Esophagus squamous epithelium (tissue), 5 donors: ENCODE measurements at places on chromosomes 12 and 14.

GRCh38 chr12:56028511-56029165 lies 7.8 kb downstream of the IKZF4 start:
- no peak for DNase-seq

DNA sequence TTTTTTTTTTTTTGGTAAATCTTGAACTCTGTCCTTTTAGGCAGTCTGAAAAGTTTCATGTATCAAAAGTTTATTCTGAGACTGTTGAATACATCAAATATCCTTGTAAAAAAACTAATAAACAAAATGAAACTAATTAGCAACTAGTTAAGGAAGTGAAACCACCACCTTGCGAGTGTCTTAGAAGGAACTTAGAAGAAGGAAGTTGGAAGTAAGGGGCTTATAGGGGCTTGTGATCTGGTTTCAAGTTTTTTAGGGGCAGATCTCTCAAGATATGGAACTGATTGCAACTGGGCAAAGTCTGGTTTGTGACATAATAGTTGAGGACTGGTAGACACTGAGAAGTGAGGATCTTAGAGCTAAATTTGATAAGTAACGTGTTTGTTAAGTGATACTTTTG lies 748.8 kb downstream of the C12orf50 start:
- DNase-seq = no peak

GRCh38 chr12:103401421-103401820 lies 94.3 kb downstream of the C12orf42 start:
- DNase-seq = no peak

- no peak for DNase-seq
Measured at GRCh38 chr14:65156568-65157366, 54.5 kb upstream of the MAX start.

DNA sequence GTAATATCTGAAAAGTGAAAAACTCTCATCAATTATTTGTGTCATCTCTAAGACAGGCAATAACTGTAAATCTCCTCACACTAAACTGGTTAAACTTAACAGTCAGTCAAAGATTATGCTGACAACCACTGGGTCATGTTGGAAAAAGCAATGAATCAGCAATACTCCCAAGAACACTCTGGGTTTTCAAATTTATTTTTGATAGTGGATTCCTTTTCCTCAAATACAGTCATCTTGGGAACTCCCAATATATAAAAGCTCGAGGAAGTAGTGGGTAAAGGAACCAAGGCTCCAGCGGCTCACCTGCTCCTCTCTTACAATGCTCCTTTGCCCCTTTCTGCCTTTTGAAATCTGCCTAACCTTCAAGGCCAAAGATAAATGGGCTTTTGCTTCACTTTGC lies 70.0 kb downstream of the ARMH4 start:
- no peak for DNase-seq

- no peak for DNase-seq
Measured at GRCh38 chr12:116261525-116262100, 15.9 kb downstream of the MED13L start.

DNA sequence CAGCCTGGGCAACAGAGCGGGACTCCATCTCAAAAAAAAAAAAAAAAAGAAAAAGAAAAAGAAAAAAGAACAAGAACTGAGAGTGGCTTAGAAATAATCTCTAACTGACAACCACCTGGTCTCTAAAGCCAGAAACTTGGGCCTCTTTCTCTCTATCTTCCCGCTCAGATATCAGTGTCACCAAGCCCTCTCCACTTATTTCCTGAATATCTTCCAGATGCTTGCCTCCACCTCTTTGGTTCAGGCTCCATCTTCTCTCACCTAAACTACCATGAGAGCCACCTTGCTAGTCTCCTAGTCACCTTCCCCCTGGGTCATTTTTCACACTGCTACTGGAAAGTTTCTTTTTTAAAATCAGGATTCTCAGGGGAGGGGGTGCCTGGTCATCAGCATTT lies 1.8 kb upstream of the TM9SF1 start:
- DNase-seq = no peak

- no peak for DNase-seq
Measured at GRCh38 chr12:64780531-64781279, 21.5 kb upstream of the GNS start.

GRCh38 chr12:88935856-88936255 lies 355.6 kb upstream of the KITLG start:
- DNase-seq = no peak

DNA sequence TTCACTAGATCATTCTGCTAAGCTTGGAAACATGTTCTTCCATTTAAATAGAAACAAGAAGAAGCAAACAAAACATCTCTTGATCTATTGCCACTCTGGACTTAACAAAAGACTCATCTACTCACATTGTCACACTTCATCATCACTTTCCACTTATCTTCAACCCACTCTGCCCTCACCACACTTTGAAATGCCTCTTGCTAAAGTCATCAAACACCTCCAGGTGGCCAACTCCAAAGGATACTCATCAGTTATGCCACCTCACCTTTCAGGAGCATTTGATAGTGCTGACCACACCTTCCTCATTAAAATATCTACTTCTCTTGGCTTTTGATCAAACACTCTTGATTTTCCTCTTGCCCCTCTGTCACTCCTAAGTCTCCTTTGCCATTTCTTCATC lies 7.2 kb downstream of the EFCAB11 start:
- DNase-seq = no peak

DNA sequence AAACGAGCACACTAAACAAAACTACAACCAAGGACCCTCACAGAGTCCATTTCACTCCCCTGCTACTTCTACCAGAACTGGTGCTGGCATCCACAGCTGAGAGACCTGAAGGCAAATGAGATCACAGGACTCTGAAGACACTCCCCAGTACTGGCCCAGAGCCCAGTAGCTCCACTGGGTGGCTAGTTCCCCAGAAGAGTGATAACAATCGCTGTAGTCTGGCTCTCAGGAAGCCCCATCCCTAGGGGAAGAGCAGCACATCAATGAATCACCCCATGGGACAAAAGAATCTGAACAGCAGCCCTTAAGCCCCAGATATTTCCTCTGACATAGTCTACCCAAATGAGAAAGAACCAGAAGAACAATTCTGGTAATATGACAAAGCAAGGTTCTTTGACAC lies 190.7 kb upstream of the BMP4 start:
- no peak for DNase-seq

- no peak for DNase-seq
Measured at GRCh38 chr14:23141706-23142444, 22.8 kb upstream of the CEBPE start.

DNA sequence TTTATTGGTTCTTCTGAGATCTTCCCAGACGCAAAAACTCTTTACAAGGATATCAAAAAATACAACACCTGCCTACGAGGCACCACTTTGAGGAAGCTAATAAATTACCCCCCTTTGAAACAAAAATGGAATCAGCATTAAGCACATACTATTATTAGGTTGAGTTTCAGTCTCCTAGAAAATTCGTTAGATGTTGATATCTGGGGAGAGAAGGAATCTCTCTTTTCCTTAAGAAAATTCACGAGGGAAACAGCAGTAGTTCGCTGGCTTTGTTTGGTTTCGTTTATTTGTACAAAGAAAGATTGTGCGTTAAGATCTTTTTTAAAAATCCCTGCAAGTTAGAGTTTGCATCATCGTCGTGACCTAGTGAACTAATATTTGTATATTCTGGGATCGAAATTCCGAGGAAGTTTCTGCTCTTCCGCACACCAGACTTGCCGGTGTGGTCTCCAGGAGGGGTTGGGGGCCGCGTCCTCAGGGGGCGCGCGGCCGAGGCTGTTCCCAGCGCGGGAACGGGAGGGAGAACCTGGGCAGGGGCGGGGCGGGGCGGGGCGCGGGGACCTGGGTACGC lies 12.1 kb downstream of the NKX2-1 start:
- DNase-seq = no peak

GRCh38 chr14:69693801-69694729 lies 72.9 kb upstream of the SRSF5 start:
- DNase-seq = no peak

GRCh38 chr14:73943083-73943482 lies 6.8 kb downstream of the FAM161B start:
- DNase-seq = no peak

DNA sequence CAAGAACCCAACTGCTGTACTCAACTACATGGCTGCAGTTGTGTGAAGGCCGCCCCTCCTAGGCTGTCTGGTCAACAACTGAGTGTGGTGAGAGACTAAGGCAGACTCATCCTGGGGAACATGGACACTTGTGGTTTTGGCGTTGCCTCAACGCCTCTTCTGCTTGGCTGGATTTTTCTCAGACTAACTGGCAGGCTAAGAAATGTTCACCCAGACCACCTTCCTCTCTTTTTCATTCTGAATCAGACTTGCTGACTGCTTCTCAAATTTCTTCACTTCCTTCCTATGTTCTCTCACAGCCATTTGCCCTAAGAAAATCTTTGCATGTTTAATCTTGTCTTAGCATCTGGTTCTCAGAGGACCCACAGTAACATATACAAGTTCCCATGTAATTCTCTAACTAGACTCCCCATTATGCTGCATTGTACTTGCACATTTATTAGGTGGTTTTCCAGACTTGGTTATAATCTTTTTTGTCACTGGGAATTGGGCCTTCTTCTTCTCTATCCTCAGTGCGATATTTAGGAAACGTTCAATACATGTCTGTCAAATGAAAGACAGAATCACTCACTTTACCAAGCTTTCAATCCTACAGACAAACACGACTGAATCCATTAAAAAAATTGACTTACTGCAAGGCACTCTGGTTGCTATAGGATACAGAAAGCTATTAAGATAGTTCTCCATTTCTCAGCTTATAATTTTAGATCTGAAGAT lies 327.6 kb downstream of the CCER1 start:
- DNase-seq = no peak

DNA sequence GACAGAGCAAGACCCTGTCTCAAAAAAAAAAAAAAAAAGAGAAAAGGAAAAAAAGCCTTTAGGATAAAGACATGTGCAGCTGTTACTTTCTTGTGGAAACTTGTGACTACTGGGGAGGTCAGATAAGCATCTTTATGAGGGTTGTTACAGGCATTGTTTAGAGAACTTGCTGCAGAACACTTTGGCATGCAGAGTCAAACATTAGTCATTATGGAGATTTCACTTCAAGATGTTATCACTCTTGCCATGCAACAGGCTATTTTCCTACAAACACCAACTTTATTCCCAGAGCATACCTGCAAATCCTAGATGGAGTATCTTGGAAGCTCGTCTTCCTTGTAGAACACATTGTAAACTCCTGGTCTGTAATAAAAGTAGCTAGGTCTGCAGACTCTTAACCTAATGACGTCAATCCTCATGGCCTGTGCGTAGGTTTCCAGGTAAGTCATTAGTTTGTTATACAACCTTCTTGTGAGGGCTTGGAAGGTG lies 36.3 kb upstream of the WDR89 start:
- DNase-seq = no peak

- DNase-seq = no peak
Measured at GRCh38 chr12:117507548-117507947, 146.1 kb upstream of the NOS1 start.

DNA sequence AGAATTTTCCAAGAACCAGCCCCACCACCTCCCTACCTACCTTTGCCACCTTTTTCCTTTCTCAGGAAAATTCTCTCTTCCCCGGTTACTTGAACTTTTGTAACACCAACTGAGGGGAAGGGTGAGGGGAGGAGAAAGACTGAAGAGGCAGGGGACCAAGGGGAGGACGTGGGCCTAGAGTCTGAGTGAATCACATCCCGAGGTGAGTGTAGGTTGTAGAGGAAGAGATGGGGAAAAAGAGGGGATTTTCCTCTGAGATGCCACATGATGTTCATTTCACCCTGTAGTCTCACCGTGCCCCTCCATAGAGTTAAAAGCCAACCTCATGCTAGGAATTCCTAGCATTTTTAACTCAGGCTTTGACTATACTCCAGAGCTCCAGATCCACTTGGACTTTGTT lies 311.8 kb downstream of the RPAP3 start:
- DNase-seq = no peak

DNA sequence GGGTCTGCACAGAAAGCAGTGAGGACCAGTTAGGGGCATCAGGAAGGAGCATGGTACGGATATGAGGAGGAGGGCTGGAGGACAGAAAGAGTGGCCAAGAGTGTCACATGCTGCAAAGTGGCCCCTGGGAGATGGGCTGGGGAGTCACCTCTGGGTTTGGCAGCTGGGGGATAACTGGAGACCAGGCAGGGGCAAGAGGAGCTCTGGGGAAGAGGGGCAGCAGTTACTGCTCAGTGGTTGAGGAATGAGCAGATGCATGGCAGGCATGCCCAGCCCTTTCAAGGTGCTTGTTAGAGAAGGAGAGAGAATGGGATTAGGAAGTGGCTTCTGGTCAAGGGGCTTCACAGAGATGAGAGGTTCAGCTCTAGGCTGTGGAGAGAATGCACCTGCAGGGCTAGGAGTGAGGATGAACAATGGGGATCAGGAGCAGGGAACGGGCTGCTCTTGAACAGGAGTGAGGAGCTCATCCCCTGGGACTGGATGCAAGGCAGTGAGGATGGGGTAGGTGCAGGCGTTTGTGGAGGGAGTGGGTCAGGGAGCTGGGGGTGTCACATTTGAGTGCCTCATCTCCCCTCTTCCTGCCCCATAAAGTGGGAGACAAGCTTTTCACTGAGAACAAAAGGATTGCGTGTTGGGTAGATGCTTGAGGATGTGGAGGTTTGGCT lies 127.5 kb downstream of the PAPOLA start:
- DNase-seq = no peak

GRCh38 chr12:52877242-52877641 lies 27.6 kb downstream of the KRT8 start:
- DNase-seq = no peak

DNA sequence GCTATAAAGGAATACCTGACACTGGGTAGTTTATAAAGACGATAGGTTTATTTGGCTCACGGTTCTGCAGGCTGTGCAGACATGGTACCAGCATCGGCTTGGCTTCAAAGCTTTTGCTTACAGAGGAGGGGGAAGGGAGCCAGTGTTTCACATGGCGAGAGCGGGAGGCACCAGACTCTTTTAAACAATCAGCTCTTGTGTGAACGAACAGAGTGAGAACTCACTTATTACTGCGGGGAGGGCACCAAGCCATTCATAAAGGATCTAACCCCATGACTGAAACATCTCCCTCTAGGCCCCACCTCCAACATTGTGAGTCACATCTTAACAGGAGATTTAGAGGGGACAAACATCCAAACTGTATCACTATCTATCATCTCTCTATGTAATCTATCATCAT lies 227.4 kb downstream of the TMEM132D start:
- no peak for DNase-seq

GRCh38 chr12:94222351-94223084 lies 74.1 kb downstream of the PLXNC1 start:
- no peak for DNase-seq

DNA sequence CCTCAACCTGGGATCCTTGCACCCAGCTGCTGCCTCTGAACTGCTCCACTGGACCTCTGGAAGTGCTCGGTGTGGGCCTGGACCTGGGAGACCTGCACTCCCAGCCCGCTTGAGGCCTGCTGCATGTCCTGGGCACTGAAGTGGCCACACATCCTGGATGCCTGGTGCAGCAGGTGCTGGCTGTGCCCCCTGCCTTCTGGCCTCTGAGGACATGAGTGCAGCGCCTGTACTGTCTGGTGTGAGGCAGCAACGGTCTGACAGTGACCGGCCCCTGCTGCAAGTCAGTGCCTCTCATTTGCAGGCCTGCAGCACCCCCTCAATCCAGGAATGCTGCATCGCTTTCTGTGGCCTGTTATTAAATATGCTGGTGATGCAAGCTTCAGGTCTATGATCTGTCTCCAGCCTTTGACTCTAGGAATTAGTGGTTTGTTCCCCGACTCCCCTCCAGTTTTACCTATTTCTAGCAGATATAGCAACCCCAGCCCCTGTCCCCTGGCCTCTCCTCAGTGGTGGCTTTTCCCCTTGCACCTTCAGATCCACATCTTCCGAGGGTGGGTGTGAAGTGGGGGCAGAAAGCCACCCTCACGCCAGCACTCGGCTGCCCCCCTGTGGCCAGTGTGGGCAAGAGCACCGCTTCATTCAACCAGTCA lies 3.6 kb downstream of the SMIM41 start:
- DNase-seq = no peak

GRCh38 chr12:21884936-21885335 lies 56.3 kb downstream of the ABCC9 start:
- no peak for DNase-seq
